ENCODE measurements at places on chromosomes 5 and 9.

DNA sequence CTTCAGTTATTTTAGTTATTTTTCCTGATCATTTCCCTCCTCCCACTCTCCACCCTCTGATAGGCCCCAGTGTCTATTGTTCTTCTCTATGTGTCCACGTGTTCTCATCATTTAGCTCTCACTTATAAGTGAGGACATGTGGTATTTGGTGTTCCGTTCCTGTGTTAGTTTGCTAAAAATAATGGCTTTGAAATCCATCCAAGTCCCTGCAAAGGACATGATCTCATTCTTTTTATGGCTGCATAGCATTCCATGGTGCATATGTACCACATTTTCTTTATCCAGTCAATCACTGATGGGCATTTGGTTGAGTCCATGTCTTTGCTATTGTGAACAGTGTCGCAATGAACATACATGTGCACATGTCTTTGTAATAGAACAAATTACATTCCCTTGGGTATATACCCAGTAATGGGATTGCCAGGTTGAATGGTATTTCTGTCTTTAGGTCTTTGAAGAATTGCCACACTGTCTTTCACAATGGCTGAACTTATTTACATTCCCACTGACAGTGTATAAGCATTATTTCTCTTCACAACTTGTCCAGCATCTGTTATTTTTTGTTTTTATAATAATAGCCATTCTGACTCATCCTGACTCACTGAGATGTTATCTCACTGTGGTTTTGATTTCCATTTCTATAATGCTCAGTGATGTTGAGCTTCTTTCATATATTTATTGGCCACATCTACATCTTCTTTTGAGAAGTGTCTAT, 17.2 kb upstream of the DIRAS2 start:
- DNase-seq, result no peak

DNA sequence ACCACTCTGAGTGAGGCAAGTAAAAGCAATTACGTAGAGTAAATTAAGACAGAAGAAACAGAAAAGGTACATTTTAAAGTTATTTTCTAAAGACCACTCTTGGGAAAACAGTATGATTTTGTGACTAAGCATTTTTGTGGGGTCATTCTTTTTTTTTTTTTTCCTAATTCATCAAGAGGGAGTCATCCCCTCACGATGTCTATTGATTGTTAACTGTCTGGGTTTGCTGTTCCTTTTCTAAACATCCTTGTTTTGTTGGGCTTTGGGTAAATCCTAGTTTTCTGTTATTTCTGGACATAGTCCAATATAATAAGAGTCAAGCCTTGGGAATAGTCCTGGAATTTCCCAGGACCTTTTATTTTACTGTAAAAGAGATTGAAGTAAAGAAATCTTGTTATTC, 63.8 kb downstream of the ANKRD55 start:
- DNase-seq, result no peak

DNA sequence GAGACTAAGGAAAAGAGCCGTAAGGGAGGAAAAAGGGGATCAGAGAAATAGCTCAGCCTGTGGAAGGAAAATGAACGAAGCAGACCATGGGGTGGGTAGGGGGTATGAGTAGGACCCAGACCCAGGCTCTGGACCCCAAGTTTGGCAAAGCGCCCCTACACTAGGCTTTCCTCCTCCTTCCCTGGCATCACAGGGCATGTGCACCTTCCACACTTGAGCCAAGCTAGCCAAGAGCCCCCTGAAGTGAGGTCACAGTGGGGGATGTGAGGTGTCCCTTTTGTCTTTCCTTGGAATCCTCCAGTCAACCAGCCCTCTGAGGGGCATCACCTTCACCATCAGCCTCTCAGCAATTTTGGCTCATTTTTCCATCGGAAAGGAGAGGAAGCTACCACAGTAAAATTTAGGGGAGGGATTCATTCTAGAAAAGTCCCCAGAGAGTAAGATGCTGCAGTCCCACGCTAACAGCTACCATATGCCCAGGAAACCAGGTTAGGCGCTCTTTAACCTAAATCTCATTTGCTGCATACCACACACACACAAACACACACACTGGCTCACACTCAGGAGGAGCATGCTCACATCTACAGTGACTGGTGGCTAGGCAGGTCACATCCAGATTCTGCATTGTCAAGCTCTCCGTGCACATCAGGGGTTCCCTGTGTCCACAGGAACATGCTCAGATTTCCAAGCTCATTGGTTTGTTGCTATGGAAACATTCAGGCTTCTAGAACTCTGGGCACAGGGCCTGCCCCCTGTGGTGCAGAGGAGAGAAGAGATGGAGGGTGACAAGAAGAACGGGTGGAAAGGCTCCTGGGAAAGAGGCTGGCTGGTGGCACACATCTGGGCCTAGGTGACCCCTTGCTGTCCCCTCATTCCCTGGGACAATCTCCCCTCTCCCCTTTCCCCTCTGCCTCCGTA, 9.9 kb downstream of the REEP2 start:
- no peak for DNase-seq

GRCh38 chr9:78470216-78470615, 173.3 kb downstream of the PSAT1 start:
- no peak for DNase-seq

- no peak for DNase-seq
These were observed 4.2 kb upstream of the ANXA2R start for GRCh38 chr5:43044181-43044914.

DNA sequence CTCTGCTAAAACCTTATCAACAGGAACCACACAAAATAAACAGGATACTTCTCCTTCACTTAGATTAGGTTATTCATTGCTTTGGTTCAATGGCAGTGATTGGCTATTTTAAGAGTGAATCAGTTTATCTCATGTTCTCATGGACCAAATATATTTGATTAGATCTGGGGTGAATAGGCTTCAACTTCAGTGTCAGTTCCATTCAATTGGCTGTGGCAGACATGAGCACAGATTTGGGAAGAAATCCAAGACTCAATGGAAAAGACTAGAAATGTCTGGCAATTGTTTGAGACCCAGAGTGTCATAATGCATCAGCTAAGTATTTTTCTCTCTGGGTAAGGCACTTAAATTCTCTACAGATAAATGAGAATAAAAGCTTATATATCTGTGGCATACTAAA, 37.1 kb downstream of the CDH18 start:
- no peak for DNase-seq

- no peak for DNase-seq
These were observed 61.0 kb downstream of the TRIO start for GRCh38 chr5:14204011-14204670.

DNA sequence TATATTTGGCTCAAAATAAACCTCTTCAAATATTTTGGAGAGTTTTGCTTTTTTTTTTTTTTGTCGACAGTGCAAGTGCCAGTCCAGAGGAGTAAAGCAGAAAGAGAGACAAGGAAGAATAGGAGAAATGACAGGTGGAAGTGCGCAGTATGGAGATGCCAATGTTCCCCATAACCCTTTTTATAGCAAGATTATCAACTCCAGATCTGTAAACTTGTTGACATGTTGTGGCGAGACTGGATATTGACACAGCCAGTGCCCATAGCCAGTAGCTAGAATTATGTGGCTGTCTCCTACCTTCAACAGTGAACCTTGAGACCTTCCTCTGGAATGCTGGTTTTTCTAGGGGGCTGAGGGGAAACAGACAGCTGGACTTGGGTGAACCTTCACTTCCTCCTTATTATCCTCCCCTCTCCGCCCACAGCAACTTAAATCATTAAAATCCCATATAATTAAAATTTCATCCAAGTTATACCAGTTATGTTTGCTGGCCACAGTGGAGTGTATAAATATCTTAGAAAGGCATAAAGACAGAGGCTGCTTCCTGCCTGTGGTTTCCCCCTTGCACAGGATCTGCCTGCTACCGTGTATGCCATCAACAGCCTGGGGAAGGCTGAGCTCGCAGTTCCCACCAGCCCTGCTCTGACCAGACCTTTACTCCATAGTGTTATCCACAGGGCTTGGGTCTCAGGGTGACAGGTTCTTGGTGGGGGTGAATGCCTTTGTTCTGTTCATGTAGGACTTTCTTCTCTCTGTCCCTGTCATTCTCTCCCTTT, 112.3 kb upstream of the ANKH start:
- DNase-seq, result no peak

GRCh38 chr5:180120237-180121101, 48.9 kb upstream of the RNF130 start:
- DNase-seq, result no peak

- DNase-seq, result no peak
These were observed 7.0 kb downstream of the ADGRD2 start for GRCh38 chr9:124457079-124457886.

DNA sequence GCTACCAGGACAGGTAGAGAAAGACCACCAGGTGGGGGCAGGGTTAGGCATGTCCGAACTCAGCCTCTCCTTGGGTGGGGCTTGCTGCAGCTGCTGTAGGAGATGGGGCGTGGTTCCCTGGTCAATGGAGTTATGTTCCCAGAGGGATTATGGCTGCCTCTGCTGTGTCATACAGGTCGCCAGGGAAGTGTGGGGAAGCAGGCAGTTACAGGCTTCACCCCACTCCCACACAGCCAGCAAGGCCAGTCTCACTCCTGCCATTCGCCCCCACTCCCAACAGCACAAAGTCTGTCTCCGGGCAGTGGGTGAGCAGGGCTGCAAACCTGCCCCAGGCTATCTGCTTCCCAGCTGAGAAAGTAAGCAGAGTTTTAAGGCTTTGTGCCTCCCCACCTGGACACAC, 20.0 kb upstream of the CEP72 start:
- no peak for DNase-seq

- no peak for DNase-seq
These were observed 627.7 kb downstream of the CCDC171 start for GRCh38 chr9:16180546-16180945.

- DNase-seq, result no peak
These were observed 370.8 kb downstream of the TMEM38B start for GRCh38 chr9:106065136-106065535.

DNA sequence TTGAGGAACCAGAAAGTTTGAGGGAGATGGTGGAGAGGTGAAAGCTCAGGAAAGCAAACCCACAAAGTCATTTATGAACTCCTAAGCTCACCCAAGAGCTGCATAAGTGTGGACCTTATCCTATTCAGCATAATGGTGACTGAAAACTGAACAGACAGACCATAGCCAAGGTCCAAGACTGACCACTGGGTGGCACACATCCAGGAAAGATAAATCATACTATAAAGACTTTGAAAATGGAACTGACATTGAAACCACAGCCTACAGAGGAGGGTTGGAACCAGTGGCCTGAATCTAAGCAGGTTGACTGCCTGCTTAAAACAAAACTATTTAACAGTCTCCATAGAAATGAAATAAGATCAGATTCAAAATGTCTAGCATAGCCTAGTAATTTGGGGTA, 121.0 kb upstream of the RGS7BP start:
- DNase-seq, result peak; percentile 1

GRCh38 chr5:136090319-136090718, 42.3 kb upstream of the SMAD5 start:
- DNase-seq, result no peak

DNA sequence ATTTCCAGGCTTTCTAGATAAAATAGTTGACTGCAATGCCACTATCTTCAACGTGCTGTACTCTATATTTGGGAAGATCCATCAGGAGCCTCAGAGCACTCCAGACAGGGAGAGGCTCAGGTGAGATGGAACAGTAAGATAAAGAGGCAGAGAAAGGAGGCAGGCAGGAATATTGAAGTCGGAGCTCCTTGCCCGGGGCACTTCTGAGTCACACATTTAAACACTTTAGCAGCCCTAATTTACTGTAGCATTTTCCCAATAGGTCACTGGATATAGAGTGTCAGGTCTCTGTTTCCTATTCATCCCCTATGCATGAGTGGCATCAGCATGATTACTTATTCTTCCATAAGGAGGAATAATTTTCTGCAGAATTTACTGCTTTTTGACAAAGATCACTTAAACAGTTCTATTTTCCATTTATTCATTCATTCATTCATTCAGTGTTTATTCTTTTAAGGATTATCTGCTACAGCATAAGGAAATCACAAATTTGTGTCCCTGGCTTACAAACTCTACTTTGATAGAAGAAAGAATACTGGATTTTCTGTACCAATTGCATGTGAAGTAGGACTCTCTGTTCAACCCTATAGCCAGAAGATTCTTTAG, 170.7 kb downstream of the MAPKAP1 start:
- DNase-seq, result no peak

- no peak for DNase-seq
These were observed 55.1 kb upstream of the SLC1A1 start for GRCh38 chr9:4435197-4435596.

GRCh38 chr9:126611193-126611591, 2.5 kb upstream of the LMX1B start:
- no peak for DNase-seq

GRCh38 chr5:34051374-34051980, 8.5 kb upstream of the C1QTNF3 start:
- no peak for DNase-seq

DNA sequence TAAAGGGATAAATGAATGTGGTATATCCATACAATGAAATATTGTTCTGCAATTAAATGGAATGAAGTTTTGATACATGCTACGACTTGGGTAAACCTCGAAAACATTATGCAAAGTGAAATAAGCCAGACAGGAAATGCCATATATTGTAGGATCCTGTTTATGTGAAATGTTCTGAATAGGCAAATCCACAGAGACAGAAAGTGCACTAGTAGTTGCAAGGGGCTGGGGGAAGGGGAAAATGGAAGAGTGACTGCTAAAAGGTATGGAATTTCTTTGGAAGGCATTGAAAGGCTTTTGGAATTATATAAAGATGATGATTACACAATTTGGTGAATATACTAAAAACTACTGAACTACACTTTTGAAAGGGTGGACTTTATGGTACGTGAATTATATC, 97.0 kb downstream of the FOXD1 start:
- DNase-seq, result no peak

DNA sequence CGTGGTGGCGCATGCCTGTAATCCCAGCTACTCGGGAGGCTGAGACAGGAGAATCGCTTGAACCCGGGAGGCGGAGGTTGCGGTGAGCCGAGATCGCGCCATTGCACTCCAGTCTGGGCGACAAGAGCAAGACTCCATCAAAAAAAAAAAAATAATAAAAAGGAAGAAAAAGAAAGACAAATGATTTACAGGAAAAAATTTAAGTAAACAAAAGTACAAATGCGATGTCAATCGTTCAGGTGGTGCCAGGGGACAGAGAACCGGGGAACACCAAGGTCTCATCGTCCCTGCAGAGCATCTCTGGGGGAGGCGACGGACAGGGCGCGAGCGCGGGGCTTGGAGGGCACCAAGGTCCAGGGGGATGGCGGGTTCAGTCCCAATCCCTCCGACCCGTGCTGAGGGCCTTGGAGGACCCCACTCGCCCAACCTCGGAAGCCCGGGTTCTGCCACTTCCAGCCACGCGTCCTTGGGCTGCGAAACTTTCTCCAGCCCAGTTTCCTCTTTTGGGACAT, 607 bp upstream of the HNRNPAB start:
- DNase-seq, result peak; percentile 36
